Activated CD8-positive, alpha-beta T cell treated with anti-CD3 and anti-CD28 coated beads, Interleukin-2, amount 10 ng/mL, durations not matched to agents 7 days and 5 days (primary cell): ENCODE measurements at places on chromosomes 2 and 18.

DNA sequence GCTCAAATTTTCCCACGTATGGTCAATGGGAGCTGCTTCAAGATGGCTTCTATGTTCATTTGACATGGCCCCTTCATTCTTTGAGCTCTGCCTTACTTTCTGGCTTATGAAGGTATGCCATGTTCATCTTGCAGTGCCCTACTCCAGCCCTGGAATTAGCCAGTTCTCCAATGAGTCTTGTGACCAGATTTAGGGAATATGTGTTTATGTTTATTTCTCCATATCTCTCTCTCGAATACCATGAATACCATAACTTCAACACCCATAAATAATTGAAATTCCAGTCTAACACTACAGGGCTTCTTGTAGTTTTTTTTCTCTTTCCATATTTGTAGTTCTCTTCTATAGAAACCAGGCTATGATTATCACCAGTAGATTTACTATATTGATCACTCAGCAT is 39.7 kb downstream of the EPB41L5 start:
- H3K4me3 ChIP-seq, result no peak overlapping the region
- no peak for DNase-seq
- peaks cover 21% of the 10 kb centered on the region for H3K36me3 ChIP-seq
- no peaks in the 10 kb centered on the region for H3K4me1 ChIP-seq
- no peak overlapping the region for H3K27ac ChIP-seq

DNA sequence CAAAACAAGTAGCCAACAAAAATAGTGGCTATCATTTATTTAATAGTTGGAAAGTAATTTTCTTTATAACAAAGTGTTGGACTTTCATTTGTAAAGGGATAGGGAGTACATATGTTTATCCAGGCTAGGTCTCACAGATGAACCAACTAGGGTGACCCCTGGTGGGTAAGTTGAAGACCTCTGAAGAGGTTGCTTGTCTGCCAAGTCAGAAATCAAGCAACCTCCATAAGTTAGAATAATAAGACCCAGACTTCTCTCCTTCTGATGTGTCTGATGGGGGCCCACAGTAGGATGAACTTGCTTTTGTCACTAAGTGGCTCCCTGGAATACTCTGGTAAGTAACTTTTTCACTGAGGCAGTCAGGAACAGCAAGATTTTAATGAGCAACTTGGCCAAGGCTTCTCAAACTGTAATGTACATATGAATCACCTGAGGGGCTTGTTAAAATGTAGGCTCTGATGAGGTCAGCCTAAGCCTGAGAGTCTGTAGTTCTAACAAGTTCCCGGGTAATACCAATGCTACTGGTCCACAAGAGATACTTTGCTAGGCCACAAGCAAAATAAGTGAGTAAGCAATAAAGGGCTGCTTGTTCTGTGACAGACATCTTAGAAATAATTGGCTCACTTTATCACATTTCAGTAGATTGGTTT is 319.6 kb downstream of the PIK3C3 start:
- no peaks in the 10 kb centered on the region for H3K36me3 ChIP-seq
- no peak for DNase-seq
- no peaks in the 10 kb centered on the region for H3K4me1 ChIP-seq
- H3K27me3 ChIP-seq, result no peaks in the 10 kb centered on the region

DNA sequence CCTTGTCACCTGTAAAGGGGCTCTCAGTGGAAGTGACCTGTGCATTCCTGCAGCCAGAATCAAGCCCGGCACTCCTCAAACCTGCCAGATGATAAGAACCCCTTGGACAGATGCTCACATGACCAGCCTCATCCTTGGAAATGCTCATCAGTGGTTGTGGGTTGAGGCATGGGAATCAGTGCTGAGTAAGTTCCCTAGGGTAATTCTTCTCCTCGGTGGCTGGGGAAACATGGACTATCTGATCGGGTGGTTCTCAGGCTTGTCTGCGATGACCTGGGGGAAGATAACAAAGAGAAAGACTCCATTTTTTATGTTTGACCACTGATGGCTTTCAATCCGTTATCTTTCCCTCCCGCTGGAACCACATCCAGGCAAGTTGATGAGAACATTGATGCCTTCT is 84.0 kb downstream of the SPP2 start:
- no peaks in the 10 kb centered on the region for H3K36me3 ChIP-seq
- H3K27ac ChIP-seq, result no peak overlapping the region
- peaks cover 22% of the 10 kb centered on the region for H3K4me1 ChIP-seq

- H3K4me3 ChIP-seq, result peak overlapping the region; percentile 99
- peak; percentile 61 for DNase-seq
- H3K36me3 ChIP-seq, result peaks cover 57% of the 10 kb centered on the region
- peaks cover 76% of the 10 kb centered on the region for H3K4me1 ChIP-seq
Measured at GRCh38 chr2:95026471-95027368, 1.2 kb downstream of the MAL start.

DNA sequence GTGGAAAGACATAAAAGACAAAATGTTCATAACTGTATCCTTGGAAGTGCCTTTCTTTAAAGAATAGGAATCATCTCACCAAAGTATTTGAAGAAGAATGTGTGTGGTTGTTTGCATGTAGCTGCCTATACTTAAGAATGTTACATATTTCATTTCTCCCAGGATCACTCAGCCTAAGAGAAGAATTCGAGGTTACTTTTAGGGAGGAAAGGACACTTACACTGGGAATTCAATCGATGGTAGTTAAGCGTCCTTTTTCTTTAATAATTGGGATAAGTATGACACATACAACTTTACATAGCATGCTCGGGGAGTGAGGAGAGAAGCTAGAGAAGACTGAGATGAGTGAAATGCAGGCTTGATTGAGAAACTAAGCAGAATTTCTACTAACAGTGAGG is 22.0 kb upstream of the CYP1B1 start:
- peaks cover 52% of the 10 kb centered on the region for H3K27me3 ChIP-seq
- H3K27ac ChIP-seq, result no peak overlapping the region
- no peak overlapping the region for H3K4me3 ChIP-seq
- peaks cover 32% of the 10 kb centered on the region for H3K4me1 ChIP-seq
- DNase-seq, result no peak

DNA sequence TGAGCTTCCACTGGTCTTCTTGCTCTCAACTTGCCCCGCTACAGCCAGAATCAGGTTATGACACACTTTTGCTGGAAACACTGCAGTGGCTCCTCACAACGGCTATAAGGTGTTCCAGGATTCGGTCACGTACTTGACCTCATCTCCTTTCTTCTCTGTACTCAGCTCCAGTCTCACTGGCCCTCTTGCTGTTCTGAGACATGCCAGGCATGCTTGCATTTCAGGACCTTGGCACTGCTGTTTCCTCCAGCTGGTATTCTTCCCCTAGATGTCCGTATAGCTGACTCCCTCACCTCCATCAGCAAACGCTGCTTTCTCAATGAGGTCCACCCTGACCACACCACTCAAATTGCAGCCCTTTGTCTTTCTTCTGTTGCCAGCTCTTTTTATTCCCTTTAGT is 31.9 kb upstream of the C1GALT1C1L start:
- no peak overlapping the region for H3K4me3 ChIP-seq
- DNase-seq, result no peak
- H3K36me3 ChIP-seq, result no peaks in the 10 kb centered on the region
- H3K4me1 ChIP-seq, result no peaks in the 10 kb centered on the region

GRCh38 chr2:204551512-204551863 is 6.2 kb downstream of the PARD3B start:
- H3K27me3 ChIP-seq, result peaks cover 11% of the 10 kb centered on the region
- no peak overlapping the region for H3K27ac ChIP-seq
- H3K4me3 ChIP-seq, result no peak overlapping the region
- no peaks in the 10 kb centered on the region for H3K4me1 ChIP-seq

- H3K4me3 ChIP-seq, result no peak overlapping the region
- peaks cover 9% of the 10 kb centered on the region for H3K27me3 ChIP-seq
- H3K4me1 ChIP-seq, result no peaks in the 10 kb centered on the region
- no peak for DNase-seq
Measured at GRCh38 chr2:232942831-232943230, 70.2 kb downstream of the NGEF start.

GRCh38 chr18:63832470-63832869 is 55.0 kb upstream of the SERPINB2 start:
- H3K4me1 ChIP-seq, result peaks cover 12% of the 10 kb centered on the region
- H3K27me3 ChIP-seq, result peaks cover 18% of the 10 kb centered on the region
- H3K4me3 ChIP-seq, result no peak overlapping the region
- no peak for DNase-seq

GRCh38 chr18:22838639-22839277 is 94.4 kb upstream of the RBBP8 start:
- no peak for DNase-seq
- H3K27ac ChIP-seq, result no peak overlapping the region
- H3K4me1 ChIP-seq, result no peaks in the 10 kb centered on the region
- no peak overlapping the region for H3K4me3 ChIP-seq

- H3K27me3 ChIP-seq, result peaks cover under 1% of the 10 kb centered on the region
- no peaks in the 10 kb centered on the region for H3K36me3 ChIP-seq
- DNase-seq, result no peak
- no peak overlapping the region for H3K4me3 ChIP-seq
Measured at GRCh38 chr2:1923541-1923940, 179.2 kb upstream of the PXDN start.

- DNase-seq, result no peak
- no peak overlapping the region for H3K4me3 ChIP-seq
- H3K27me3 ChIP-seq, result no peaks in the 10 kb centered on the region
Measured at GRCh38 chr2:19688059-19688458, 213.7 kb downstream of the TTC32 start.

DNA sequence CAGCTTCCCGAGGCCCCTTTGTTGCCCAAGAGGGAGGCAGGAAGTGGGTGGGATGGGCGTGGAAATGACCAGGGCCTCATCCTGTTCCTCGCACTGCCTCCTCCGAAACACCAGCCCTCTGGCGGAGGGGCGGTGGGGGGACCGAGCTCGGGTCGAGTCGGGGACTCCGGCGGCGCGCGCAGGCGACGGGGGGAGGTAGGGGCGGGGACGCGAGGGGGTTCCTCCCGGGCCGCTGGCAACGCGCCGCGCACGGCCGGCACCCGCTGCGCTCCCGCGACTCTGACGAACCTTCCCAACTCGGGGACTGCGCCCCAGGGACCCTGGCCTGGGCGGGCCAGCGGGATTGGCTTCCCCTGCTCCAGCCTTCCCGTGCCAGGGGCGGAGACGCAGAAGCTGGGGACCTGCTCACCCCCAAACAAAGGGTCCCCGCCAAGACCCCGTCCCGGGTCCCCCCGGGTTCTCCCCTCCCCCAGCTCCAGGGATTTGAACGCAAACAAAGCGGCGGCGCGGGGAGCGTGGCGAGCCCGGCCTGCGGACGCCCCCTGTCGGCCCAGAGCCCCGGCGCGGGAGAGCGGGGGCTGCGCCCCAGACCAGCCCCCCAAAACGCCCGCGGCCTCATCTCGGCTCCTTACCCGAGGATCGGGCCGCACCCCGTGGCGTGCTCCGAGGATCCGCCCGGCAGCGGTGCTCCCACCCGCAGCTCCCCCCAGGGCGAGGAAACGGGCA is 1.2 kb downstream of the SEMA4C start:
- peaks cover 4% of the 10 kb centered on the region for H3K27me3 ChIP-seq
- peak overlapping the region; percentile 86 for H3K27ac ChIP-seq
- peak overlapping the region; percentile 78 for H3K4me3 ChIP-seq
- H3K4me1 ChIP-seq, result peaks cover 40% of the 10 kb centered on the region

DNA sequence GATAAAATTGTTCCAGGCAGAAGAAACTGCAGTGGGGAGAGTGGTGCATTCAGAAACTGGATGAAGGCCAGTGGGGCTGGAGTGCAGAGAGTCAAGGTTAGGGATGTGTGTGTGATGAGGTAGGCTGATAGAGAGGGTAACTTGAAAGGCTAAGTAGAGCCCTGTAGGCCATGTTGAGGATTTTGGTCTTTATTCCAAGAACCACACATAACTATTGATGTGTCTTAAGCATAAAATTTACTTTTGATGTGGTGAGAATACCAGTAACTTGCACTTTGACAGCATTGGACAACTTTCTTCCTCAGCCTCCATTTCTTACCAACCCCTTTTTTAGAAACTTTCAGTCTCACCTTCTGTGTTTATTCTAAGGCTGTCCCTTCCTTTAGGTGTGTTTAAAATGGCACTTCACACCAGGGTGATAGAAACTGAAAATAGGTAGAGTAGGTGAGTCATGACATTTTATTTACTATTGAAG is 22.6 kb downstream of the MTX2 start:
- no peak for DNase-seq
- peaks cover 24% of the 10 kb centered on the region for H3K4me1 ChIP-seq
- H3K4me3 ChIP-seq, result no peak overlapping the region
- peak overlapping the region; percentile 71 for H3K27ac ChIP-seq
- peaks cover 6% of the 10 kb centered on the region for H3K36me3 ChIP-seq
- H3K27me3 ChIP-seq, result no peaks in the 10 kb centered on the region

- peaks cover 7% of the 10 kb centered on the region for H3K4me1 ChIP-seq
- H3K36me3 ChIP-seq, result peaks cover 8% of the 10 kb centered on the region
- no peak overlapping the region for H3K27ac ChIP-seq
- H3K4me3 ChIP-seq, result no peak overlapping the region
Measured at GRCh38 chr2:189651284-189651683, 10.0 kb upstream of the ASNSD1 start.

DNA sequence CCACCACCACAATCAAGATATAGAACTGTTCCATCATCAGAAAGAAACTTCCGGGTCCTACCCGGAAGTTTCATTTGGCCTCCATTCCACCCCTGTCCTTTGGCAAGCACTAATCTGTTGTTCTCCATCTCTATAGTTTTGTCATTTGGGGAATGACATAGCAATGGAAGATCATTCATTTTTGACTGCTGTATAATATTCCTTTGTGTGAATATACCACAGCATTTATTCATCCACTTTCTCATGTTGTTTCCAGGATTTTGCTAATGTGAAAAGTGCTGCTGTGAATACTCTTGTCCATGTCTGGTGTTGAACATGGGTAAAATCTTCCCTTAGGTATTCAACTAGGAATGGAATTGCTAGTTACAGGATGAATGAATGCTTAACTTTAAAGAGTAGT is 53.1 kb downstream of the ACOXL start:
- no peak overlapping the region for H3K27ac ChIP-seq
- DNase-seq, result no peak
- no peaks in the 10 kb centered on the region for H3K36me3 ChIP-seq
- no peak overlapping the region for H3K4me3 ChIP-seq
- no peaks in the 10 kb centered on the region for H3K4me1 ChIP-seq
- H3K27me3 ChIP-seq, result peaks cover 26% of the 10 kb centered on the region

GRCh38 chr18:47032945-47033344 is 2.5 kb downstream of the ELOA2 start:
- no peak overlapping the region for H3K27ac ChIP-seq
- H3K36me3 ChIP-seq, result no peaks in the 10 kb centered on the region
- no peak for DNase-seq
- no peak overlapping the region for H3K4me3 ChIP-seq
- H3K27me3 ChIP-seq, result no peaks in the 10 kb centered on the region
